Osteoblast (primary cell): ENCODE measurements at places on chromosomes 6 and 20. TPM values are rescaled to one million over a fixed set of nuclear protein-coding genes. Genes with fewer than 3 reads are reported as not detected.

SLC22A3 gene
- total RNA-seq, result 18.9 and 22.1 TPM in 2 replicates

MAP7 gene
- 1.4 and 1.8 TPM in 2 replicates for total RNA-seq

TAAR2 gene
- total RNA-seq, result not detected in 2 replicates

MOCS1 gene
- 25.3 and 28.3 TPM in 2 replicates for total RNA-seq

CYP24A1 gene
- total RNA-seq, result not detected in 2 replicates

RBM24 gene
- 0.59 and 1.4 TPM in 2 replicates for total RNA-seq

FBXL4 gene
- total RNA-seq, result 18.8 and 21.8 TPM in 2 replicates

BTN1A1 gene
- total RNA-seq, result under 0.01 TPM in 2 replicates

PBOV1 gene
- not detected in 2 replicates for total RNA-seq
